Activated T-helper 1 cell treated with anti-CD3 and anti-CD28 coated beads, Interleukin-12 subunit alpha, Interleukin-12 subunit beta, Interleukin-2, Interleukin-4 antibody, amounts not matched to agents 30 ng/mL and 10 ng/mL and 1 ng/mL, durations not matched to agents 14 hours and 24 hours and 36 hours (primary cell): ENCODE measurements at places on chromosomes 11 and 22.

GRCh38 chr22:46942799-46943785 is 180.6 kb downstream of the TBC1D22A start:
- no peak for DNase-seq

- no peak for DNase-seq
Measured at GRCh38 chr11:44622190-44622650, 56.8 kb downstream of the CD82 start.

- no peak for DNase-seq
Measured at GRCh38 chr22:21966643-21967516, 14.2 kb upstream of the PPM1F start.

- no peak for DNase-seq
Measured at GRCh38 chr22:26548984-26549383, 36.7 kb upstream of the TFIP11 start.

DNA sequence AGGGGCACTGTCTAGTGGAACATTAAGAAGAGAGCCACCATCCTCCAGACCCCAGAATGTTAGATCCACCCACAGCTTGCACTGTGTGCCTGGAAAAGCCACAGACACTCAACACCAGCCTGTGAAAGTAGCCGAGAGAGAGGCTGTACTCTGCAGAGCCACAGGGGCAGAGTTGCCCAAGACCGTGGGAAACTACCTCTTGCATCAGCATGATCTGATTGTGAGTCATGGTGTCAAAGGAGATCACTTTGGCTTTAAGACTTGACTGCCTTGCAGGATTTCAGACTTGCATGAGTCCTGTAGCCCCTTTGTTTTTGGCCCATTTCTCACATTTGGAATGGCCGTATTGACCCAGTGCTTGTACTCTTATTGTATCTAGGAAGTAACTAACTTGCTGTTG is 115.9 kb upstream of the CCDC179 start:
- no peak for DNase-seq

- DNase-seq = no peak
Measured at GRCh38 chr11:60864856-60865513, 2.4 kb upstream of the ZP1 start.

- DNase-seq = no peak
Measured at GRCh38 chr11:55661901-55662300, at the start of gene OR4C6. TSS of gene OR4C6 (plus strand) at chr11:55662201. CDS start at chr11:55665167, 2,966 bp downstream.
